ENCODE measurements at places on chromosomes 7 and 10.

DNA sequence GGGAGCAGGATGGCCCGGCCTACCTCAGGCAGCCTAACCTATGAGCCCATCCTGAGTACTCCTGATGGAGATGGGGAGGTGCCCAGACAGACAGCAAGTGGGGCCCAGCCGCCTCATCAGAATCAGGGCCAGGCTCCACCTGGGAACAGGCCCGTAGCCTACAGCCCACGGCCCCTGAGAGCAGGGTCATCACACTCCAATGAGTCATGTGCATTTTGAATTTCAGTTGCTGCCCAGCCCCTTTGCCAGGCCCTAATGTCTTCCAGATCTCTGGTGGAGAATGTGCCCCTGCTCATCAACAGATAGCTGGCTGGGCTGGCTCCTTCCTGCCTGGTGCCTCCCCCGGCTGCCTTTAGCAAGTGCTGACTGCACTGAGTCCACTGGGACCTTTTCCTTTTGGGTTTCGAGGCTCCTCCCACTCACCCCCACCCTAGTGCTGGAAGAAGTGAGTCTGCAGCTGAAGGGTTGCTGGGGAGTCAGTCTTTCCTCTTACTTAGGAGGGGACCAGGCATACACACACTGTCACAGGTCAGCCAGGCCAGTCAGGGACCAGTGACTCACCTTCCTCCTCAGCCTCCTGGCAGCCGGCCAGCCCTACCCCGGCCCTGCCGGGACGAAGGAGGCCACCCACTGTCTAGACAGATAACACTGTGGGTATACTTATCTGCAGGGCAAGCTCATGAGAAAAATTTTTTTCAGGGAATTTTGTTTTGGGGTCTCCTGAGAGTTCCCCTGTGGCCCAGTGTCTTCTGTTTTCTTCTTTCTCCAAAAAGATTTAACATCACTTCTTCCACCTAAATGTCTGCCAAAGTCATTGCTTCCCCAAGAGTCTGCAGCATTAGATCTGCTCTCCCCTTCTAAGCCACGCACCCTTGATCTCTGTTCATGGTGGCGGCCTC is 9.1 kb upstream of the ASIC3 start:
- DNase-seq, result peak; percentile 99

DNA sequence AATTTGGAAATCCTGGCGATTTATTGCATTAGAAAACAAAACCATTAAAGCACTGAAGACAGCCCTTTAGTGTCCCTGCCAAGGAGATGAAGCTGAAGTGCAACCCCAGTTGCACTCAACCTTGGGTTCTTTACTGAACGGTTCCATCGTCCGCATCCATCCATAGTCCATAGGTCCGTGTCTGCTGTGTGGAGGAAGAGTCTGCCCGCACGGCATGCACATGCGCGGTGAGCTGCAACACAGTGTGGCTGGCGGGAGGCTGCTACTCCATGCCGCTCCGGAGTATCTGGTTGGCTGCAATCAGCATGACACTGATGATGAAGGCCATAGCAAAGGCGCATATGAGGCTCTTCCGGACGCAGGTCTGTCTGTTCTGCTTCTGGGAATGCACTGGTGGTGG is 624.6 kb downstream of the CALN1 start:
- DNase-seq, result no peak

DNA sequence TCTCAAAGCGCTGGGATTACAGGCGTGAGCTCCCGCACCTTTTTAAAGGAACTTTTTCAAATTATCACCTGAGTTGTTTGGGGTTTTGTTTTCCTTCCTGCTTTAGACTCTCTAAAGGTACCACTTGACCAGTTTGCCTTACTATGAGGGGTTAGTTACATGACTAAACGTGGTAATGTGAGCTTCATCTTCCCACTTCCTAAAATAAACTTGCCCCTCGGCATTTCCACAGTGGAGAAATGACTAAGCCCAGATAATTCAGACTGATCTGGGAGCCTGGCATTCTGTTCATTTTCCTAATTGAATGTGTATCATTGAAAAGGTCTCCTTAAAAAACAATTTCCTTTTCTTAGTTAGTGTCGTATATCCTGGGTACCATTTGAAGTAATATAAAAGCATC is 163.4 kb downstream of the PLXDC2 start:
- no peak for DNase-seq

DNA sequence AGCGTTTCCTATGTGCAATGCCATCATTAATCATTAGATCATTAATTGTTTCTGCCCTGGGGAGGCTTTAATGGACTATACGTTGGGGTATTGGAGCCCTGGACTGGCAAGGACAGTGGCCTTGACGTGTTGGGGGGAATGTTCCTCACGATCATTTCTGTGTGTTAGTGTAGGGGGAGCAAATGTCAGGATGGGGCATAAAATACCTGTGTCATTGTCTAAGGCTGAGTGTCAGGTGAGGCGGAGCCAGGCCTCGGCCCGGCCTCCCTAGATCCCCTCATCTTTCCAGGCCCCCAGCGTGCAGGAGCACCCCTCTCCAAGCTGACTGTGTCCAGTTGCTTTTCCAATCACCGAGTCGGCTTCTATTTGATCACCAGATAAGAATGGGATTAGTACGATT is 346.4 kb upstream of the SHH start:
- no peak for DNase-seq

DNA sequence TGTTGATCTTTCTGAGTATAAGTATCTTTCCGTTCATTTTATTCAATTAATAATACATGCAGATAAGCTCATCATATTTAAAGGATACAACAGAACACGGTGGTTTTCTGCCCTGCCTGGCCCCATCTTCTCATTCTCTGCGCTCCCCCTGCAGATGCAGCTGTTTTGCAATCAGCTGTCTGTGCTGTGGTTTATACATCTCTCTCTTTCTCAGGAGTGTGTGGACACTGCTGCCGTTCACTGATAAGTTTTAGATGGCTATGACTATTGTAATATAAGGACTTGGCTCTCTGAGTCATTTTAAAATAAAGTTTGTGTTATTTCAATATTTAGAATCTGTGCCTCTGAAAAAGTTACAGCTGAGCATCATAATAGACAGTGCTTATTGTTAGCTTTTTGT is 54.5 kb downstream of the CUL1 start:
- no peak for DNase-seq

GRCh38 chr10:14415676-14416307 is 85.1 kb upstream of the FRMD4A start:
- DNase-seq, result no peak

- DNase-seq, result no peak
Observed at GRCh38 chr7:158428837-158429753, 158.5 kb downstream of the PTPRN2 start.

- DNase-seq, result no peak
Observed at GRCh38 chr10:91865562-91866081, 43.7 kb downstream of the FGFBP3 start.

GRCh38 chr10:27153845-27154193 is 365 bp downstream of the YME1L1 start:
- peak; percentile 46 for DNase-seq

- no peak for DNase-seq
Observed at GRCh38 chr7:107579554-107579884, 527 bp upstream of the BCAP29 start.

DNA sequence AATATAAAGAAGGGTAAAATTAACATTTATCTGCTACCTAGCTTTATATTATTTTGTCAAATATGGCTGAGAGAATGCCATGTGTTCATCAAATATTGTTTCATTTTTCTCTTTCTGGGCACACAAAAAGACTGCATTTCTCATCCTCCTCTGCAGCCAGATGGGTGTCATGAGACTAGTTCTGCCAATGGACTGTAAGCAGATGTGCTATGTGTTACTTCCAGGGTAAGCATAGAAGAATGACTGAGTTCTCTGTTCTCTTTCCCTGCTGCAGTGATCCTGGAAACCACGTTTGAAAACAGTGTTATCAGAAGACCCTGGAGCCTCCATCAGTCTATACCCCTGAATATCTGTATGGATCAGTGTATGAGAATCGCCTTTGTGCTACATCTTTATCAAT is 24.1 kb upstream of the SLK start:
- no peak for DNase-seq

GRCh38 chr10:70552586-70552985 is 50.0 kb downstream of the PRF1 start:
- no peak for DNase-seq

- DNase-seq, result peak; percentile 96
Observed at GRCh38 chr10:29163746-29164145, 125.1 kb upstream of the LYZL1 start.

Data from A172 (cell line).